DMS53 (cell line): ENCODE measurements at places on chromosomes 12 and 14.

DNA sequence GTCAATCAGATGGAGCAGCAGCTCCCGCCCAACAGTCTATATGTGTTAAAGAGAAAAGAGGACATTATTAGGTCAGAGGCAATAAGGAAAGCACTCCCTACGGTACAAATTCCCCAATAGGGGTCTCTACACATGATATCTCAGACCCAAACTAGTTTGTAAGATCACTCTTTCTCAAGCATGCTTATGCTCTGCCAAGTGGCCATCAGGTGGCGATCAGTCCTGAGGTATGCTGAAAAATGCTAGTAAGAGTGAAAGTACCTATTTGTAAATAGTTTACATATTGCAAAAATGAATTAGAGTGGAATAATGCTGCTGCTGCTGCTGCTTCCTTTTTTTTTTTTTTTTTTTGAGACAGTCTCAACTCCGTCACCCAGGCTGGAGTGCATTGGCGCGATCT, 61.0 kb downstream of the CPM start:
- peak; percentile 52 for DNase-seq

DNA sequence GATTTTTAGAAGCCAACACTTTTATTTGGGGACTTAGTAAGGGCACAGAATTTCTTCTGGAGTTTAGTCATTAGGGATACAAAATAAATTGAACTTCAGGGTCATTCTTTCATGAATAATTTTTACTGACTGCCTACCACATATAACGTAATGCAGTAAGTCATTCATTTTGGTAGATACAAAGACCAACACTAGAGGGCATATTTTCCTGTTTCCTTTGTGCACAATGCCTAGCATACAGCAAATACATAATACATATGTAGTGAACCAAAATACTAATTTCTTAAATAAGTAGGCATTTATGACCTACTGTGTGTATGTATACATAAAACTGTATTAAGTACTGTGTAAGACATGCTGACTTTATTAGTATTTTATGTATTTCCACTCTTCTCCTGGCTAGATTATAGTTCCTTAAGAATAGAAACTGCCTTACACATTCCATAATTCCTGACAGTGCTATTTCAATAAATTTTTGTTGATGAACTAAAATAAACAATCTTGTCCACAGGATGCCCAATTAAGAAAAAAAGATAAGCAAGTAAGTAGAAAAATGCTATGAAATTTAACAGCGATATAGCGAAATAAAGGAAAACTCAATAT, 47.9 kb downstream of the PPP1R12A start:
- peak; percentile 84 for DNase-seq

DNA sequence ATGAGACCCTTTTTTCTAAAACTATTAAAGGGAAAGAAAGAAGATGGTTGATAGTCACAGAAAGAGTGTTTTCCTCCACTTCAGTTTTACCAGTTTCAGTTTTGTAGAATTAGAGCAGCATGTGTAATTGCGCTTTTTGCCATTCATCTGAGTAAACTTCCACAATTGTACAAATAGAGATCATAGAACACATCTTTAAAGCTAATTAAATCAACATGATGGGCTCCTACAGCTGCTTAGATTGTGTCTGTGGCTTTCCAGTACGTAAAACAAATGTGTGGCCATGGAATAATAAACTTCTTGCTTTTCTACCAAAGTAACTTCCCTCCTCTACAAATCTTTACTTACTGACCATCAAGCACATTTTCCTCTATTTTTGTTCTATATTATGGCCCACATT, 84.2 kb upstream of the LRIG3 start:
- DNase-seq = no peak

GRCh38 chr12:57218030-57218853, 1.6 kb downstream of the NXPH4 start:
- peak; percentile 51 for DNase-seq

DNA sequence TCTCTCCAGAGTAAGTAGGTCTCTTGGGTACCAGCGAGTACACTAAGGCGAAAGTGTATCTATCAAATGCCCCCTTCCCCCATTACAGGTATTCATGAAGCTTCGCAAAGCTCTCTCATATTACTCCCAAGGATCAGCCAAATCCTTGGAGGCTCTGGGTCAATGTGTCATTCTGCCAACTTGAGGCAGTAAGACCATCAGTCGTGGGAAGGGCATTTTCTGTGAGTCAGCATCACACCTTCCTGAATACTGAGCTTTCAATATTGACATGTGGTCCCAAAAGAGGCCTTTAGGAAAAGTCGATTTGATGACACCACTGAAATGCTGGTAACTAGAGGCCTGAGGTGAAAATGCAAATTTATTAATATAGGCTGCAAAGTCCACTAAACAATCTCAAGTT, 323.9 kb downstream of the LRIG3 start:
- no peak for DNase-seq

DNA sequence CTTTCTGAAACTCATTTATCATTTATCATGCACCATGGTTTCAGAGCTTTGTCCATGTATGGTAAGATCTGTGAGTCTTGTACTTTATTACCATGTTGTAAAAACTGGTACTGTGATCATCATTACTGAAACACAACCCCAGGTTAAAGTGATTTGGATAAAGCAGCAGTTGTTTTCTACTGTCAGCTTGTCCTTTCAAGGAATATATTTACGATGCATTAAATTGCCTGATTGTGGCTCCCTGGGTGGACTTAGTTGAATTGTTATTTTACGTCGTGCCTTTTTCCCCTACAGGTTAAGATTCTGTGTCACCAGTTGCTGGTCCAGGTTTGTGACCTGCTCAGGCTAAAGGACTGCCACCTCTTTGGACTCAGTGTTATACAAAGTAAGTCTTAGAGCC, 46.1 kb downstream of the FRMD6 start:
- DNase-seq = no peak

DNA sequence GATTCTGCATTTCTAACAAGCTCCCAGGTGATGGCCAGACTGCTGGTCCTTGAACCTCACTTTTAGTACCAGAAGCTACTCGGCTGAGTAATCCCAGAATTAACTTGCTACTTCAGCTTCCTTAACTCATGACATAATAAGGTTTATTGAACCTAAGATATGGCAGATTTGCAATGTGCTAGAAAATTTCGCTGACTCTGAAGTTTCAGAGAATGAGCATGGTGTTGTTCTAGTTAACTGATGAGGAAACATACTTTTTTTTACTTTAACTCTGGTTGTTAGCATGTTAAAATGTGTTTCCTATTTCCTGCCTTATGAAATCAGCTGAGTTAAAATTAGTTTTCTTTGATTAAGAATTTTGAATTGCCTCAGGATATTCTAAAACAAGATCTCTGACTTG, 23.1 kb upstream of the COX16 start:
- DNase-seq = no peak

- DNase-seq = no peak
Measured at GRCh38 chr12:69837657-69838415, 12.8 kb downstream of the MYRFL start.

GRCh38 chr12:48828293-48828692, 10.0 kb downstream of the CACNB3 start:
- DNase-seq = no peak

DNA sequence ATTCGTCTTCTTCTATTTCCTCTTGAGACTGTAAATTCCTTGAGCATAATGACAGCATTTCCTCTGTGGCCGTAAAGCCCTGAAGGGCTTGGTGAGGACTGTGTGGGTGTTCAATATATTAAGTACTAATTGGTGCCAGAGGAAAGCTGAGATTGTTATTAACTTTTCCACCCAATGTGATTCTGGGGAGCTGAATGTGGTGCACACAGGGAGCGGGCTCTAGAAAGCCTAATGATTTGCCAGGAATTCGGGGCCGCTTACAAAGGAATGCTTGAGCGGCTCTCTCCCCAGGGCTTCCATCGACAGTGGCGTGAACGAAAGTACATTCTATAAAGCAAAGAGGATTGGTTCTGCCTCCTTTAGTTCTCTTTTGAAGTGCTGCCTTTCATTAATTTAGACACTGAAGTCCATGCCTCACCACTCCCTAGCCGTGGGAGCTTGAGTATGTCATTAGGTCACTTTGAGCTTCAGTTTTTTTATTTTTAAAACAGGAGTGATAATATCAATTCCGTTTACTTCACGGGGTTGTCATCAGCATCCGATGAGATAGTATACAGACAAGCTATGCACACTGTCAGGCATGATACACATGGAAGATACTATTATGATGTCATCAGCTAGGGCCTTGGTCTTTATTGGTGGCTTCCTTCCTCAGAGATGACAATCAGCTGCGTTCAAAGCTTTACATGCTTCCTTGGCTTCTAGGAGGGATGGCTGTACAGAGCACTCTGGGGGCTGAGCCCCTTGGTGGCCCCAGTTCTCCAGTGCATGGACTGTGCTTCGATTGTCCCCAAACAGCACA, 11.0 kb upstream of the GSG1 start:
- DNase-seq = no peak

GRCh38 chr14:39682582-39682981, 250.3 kb upstream of the FBXO33 start:
- no peak for DNase-seq

GRCh38 chr14:89276424-89276975, 140.5 kb downstream of the FOXN3 start:
- no peak for DNase-seq

DNA sequence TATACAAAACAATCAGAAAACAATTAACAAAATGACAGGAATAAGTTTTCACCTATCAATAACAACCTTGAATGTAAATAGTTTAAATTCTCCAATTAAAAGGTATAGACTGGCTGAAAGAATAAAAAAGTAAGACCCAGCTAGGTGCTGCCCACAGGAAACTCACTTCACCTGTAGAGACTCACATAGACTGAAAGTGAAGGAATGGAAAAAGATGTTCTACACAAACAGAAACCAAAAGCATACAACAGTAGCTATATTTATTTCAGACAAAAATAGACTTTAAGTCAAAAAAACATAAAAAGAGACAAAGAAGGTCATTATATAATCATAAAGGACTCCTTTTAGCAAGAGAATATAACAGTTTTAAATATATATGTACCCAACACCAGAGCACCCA, 152.4 kb upstream of the PWP1 start:
- DNase-seq = no peak

DNA sequence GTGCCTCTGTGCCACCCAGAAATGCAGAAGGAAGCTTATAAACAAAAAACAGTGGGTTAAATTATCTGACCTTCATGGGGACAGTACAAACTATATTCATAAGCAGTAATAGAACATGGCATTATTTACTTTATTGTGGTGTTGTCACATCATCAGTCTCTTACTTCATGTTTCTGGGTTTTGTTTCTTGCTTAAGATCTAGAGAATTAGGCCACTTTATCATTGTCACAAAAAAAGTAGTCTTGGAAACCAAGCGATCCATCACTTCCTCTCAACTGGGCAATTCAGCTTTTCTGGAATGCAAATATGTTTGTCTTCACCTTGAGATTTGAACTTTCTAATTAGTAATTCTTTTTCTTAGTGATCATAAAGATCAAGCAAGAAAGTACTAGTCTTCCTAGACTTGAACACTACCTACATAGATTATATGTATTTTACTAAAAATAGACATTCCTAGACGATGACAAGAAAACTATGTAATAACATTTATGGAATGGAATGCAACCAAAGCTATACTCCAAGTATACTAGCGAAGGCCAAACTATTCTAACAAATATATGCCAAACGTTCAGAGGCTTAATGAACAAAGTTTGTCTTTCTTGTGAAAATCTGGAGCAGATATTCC, 363.4 kb downstream of the DAD1 start:
- DNase-seq = no peak

GRCh38 chr14:102499401-102500157, 10.0 kb downstream of the ANKRD9 start:
- no peak for DNase-seq

GRCh38 chr12:130702966-130703732, 12.9 kb downstream of the RIMBP2 start:
- DNase-seq = no peak

DNA sequence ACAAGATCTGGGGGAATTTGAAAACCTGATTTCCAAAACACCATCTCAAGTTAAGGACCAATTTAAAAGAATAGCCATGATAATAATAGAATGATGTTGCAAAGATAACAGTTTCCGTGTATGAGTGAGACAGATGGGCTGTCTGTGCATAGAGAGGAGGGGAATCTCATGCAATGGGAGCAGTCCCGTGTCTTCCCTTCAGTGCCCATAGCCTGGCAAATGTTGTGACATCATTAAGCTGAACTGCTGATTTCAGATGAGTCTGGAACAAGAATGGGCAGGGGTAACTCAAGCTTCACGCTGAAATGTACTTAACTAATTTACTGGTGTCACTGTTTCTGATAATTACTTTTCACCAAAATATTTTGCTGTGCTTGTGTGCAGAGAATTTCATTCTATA, 454.0 kb downstream of the FOXG1 start:
- no peak for DNase-seq

GRCh38 chr12:96187956-96188355, 6.2 kb upstream of the ELK3 start:
- DNase-seq = no peak

DNA sequence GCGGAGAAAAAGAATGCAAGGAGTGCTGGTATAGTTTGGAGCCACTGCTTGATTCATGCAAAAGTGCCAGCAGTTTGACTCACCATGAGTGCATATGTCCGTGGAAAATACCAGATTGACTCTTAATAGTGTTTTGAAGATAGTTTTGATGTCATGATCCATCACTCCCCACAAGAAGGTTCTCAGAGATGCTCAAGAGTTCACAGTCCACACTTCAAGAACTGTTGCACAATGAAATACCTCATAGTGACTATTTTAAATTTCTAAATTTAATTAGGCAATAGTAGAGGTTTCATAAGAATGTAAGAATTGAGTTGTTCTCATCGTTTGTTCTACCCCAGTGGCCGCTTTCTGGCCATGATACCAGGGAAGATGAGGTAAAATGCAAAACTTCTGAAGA, 286.6 kb upstream of the RGS6 start:
- no peak for DNase-seq

- no peak for DNase-seq
Measured at GRCh38 chr12:120342175-120343038, 14.8 kb upstream of the PLA2G1B start.

DNA sequence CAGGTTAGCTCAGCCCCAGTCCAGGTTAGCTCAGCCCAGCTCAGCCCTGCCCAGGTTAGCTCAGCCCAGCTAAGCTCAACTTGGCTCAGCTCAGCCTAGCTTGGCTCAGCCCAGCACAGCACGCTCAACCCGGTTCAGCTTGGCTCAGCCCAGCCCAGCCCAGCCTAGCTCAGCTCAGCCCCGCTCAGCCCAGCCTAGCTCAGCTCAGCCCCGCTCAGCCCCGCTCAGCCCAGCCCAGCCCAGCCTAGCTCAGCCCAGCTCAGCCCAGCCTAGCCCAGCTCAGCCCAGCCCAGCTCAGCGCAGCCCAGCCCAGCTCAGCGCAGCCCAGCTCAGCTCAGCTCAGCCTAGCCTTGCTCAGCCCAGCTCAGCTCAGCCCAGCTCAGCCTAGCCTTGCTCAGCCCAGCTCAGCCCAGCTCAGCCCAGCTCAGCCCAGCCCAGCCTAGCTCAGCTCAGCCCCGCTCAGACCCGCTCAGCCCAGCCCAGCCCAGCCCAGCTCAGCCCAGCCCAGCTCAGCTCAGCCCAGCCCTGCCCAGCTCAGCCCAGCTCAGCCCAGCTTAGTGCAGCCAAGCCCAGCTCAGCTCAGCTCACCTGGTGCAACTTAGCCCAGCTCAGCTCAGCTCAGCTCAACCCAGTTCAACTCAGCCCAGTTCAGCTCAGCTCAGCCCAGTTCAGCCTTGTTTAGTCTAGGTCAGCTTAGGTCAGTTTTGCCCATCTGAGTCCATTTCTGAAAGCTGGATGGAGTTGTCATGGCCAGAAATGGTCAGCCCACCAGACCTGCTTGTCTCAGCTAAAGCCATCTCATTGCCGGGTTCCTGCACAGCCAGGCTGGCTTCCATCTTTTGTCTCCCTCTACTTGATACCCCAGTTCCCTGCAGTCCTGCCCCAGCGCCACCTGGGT, 333.6 kb downstream of the TMEM121 start:
- DNase-seq = no peak
